ENCODE measurements at places on chromosomes 7 and 10.

DNA sequence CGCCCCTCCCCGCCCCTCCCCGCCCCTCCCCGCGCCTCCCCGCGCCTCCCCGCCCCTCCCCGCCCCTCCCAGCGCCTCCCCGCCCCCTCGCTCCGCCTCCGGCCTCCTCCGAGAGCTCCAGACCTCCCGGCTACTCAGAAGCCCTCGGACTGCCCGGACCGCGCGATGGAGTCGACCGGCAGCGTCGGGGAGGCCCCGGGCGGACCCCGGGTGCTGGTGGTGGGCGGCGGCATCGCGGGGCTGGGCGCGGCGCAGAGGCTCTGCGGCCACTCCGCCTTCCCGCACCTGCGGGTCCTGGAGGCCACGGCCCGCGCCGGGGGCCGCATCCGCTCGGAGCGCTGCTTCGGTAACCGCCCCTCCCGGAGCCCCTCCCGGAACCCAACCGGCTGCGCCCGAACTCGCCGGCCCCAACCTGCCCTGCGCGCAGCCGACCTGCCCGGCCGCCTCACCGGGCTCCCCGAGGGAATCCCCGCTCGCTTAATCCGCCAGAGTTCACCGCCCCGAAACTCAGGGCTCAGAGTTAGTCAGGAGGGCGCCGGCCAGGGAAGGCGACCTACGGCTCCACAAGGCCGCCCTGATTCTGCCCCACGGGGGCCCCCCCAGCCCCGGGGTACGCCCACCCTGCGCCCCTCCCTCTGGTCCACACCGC, at the start of gene PAOX:
Gene PAOX, plus strand, starts transcription at position 111 of the 649 bp plus-strand sequence. Its CDS starts 55 bp downstream, at position 166.
- no peak within 1 kb of the TSS for H3K27ac ChIP-seq
- DNase-seq, result peak; percentile 59
- peaks cover 6% of the 10 kb centered on the region for H3K4me1 ChIP-seq
- H3K27me3 ChIP-seq, result peaks cover 5% of the 10 kb centered on the region
- H3K36me3 ChIP-seq, result peaks cover 8% of the 10 kb centered on the region
- H3K4me3 ChIP-seq, result peak within 1 kb of the TSS; percentile 70

DNA sequence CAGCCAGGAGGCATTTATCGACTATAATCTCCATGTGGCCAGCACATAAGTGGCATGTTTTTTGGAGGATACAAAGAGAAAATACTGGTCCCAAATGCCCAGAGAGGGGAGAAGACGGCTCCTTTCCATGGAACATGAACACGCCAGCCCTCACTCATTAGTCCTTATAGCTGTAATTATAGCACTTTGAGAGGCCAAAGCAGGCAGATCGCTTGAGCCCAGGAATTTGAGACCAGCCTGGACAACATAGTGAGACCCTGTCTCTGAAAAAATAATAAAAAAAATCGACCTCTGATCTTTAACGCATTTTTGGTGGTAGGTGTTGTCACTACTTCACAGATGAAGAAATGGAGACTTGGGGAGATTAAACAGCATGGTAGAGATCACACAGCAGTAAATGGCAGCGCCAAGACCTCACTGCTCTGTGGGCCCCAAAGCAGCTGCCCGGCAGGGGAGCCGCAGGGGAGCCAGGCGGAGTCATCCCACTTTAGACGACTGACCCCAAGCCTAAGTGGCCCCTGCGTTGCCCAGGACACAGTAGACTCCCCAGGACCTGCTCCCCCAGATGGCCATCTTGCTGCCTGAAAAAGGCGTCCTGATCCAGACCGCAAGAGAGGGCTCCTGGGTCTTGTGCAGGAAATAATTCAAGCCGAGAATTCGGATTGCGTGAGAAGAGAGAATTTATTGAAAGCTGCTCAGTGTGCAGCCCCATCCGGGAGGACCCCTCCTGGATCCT, 21.2 kb upstream of the PRKAG2 start:
- DNase-seq, result no peak
- H3K27ac ChIP-seq, result no peak overlapping the region
- no peaks in the 10 kb centered on the region for H3K36me3 ChIP-seq
- no peaks in the 10 kb centered on the region for H3K4me1 ChIP-seq

DNA sequence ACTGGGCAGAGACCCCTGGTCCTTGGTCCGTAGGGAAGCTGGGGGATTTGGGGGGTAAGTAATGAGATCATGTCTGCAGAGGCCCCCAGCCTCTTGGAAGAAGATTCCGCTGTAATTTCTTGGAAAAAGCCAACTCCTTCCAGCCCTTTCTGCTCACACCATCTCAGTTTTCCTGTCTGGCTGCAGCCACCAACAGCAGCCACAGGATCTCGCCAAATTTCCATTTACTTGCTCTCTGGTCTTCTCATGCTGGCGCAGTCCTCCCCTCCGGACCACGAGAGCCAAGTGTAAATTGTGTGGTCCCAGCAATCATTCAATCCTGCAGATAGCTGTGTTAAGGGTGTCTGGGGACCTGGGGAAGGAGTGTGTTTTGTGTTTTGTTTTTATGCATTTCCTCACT, 49.6 kb downstream of the ASB13 start:
- no peaks in the 10 kb centered on the region for H3K4me1 ChIP-seq
- no peak overlapping the region for H3K27ac ChIP-seq
- no peaks in the 10 kb centered on the region for H3K36me3 ChIP-seq
- H3K27me3 ChIP-seq, result peaks cover 5% of the 10 kb centered on the region

DNA sequence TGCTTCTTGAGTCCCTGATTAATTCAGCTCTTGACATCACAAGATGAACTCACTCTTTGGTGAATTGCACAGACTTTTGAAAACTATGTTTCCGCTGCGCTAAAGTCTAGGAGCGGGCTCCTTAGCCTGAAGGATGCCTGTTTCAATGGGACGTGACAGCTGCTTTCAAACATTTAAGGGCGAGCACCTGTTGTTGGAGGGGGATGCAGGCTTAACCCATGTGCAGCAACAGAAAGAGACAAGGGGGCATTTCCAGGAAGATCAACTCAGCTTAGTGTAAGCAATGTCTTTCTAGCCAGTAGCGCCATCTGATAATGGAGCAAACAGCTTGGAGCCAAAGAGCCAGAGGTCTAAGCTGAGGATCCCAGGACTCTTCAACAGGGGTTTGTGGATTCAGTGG, 8.4 kb upstream of the PFKFB3 start:
- no peak for DNase-seq
- peaks cover 15% of the 10 kb centered on the region for H3K36me3 ChIP-seq
- H3K27me3 ChIP-seq, result no peaks in the 10 kb centered on the region
- no peak overlapping the region for H3K27ac ChIP-seq
- no peak overlapping the region for H3K4me3 ChIP-seq

- DNase-seq, result no peak
- no peak overlapping the region for H3K27ac ChIP-seq
- no peaks in the 10 kb centered on the region for H3K36me3 ChIP-seq
- peaks cover 19% of the 10 kb centered on the region for H3K27me3 ChIP-seq
Measured at GRCh38 chr7:22781230-22781711, 41.4 kb downstream of the TOMM7 start.

GRCh38 chr10:121684276-121684675, 86.0 kb upstream of the FGFR2 start:
- no peak for DNase-seq
- no peaks in the 10 kb centered on the region for H3K36me3 ChIP-seq
- no peaks in the 10 kb centered on the region for H3K27me3 ChIP-seq
- no peaks in the 10 kb centered on the region for H3K4me1 ChIP-seq

DNA sequence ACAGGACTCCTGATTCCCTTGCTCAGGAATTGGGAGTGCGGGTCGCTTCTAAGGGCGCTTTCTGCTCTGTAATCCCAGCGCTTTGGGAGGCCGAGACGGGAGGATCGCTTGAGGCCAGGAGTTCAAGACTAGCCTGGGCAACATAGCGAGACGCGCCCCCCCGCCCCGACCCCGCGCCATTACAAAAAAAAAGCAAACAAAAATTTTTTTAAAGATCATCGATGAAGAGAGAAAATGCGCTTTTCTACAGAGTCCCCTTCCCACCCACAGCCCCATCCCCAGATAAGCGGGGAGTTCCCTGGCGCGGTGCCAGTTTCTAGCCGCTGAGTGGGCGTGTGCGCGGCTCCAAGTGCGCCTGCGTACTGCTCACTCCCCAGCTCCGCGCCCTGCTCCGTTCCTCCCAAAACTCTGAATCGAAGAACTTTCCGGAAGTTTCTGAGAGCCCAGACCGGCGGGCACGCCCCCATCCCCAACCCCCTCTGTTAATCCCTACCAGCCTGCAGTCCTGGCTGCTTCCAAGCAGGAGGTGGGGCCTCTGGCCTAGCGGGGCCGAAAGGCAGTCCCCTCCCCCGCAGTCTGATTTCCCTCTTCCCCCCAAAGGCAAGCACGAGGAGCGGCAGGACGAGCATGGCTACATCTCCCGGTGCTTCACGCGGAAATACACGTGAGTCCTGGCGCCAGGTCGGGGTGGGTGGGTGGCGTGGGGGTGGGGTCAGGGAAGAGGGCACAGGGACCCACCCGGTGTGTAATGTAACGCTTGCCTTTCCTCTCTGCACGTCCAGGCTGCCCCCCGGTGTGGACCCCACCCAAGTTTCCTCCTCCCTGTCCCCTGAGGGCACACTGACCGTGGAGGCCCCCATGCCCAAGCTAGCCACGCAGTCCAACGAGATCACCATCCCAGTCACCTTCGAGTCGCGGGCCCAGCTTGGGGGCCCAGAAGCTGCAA, 1.0 kb downstream of the HSPB1 start:
- peak; percentile 67 for DNase-seq
- peaks cover 16% of the 10 kb centered on the region for H3K4me1 ChIP-seq
- peak overlapping the region; percentile 88 for H3K4me3 ChIP-seq
- H3K27me3 ChIP-seq, result peaks cover 3% of the 10 kb centered on the region
- peak overlapping the region; percentile 83 for H3K27ac ChIP-seq
- H3K36me3 ChIP-seq, result peaks cover 12% of the 10 kb centered on the region

DNA sequence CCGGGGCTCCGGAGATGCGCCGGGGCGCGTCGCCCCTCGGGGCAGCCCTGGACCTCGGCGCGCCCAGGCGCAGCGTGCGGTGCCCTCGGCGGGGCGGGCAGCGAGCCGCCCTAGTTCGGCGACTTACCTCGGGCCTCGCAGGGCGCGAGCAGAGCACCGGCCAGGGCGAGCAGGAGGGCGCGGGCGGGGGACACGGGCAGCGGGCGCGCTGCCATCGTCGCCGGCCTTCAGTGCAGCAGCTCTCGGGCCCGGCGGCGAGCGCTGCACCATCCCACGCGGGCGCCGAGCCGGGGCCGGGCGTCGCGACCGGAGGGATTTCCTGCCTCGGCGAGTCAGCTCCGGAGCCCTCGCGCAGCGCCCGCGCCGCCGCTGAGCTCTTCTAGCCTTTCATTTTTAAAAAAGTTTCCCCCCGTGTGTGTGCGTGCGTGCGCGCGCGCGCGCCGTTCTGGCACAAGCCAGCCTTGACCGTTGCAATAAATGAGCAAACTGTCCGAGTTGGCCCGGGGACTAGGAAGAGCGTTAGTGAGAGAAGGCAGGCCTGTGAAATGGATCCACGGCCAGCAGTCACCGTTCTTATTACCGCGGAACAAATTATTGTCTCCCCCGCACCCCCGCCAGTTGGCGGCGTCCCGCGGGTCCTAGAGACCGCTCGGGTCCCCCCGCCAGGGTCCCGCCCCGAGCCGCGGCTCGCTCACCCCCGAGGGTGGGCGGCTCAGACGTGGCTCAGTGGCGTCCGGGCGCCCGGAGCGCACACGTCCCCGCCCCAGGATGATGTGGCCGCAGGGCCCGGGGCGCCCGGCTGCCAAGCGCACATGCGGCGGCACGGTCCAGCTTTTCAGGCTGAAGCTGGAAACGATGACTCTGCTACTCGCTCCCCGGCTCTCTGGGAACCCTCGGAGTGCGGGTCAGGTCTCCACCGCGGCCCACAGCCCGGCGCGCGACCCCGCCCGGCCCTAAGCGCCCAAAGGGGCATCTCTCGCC, at the start of gene ADAM12:
Gene ADAM12, minus strand, starts transcription at position 547 of the 981 bp plus-strand sequence. Its CDS starts 332 bp downstream, at position 215.
- no peak within 1 kb of the TSS for H3K27ac ChIP-seq
- H3K27me3 ChIP-seq, result peaks cover 24% of the 10 kb centered on the region
- H3K36me3 ChIP-seq, result peaks cover 3% of the 10 kb centered on the region
- peak within 1 kb of the TSS; percentile 37 for H3K4me3 ChIP-seq

DNA sequence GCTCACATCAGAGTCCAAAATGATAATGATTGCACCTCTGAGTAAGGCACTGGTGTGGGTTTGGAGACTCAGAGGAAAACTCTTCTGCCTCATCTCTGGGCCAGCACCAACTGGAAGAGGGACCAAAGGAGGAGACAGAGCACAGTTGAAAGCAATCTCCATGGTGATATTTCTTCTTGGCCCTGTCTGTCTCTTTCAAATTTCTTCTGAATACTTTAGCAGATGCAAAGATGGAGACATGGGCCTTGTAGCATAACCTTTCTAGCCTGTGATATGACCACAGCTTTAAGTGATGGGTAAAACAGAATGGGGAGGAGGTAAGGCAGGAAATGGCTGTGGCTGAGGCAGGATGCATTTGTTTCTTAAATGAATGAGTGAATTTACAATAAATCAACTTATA, 12.2 kb upstream of the GIMAP7 start:
- peaks cover 56% of the 10 kb centered on the region for H3K36me3 ChIP-seq
- H3K4me1 ChIP-seq, result peaks cover 60% of the 10 kb centered on the region
- no peaks in the 10 kb centered on the region for H3K27me3 ChIP-seq
- peak; percentile 31 for DNase-seq

DNA sequence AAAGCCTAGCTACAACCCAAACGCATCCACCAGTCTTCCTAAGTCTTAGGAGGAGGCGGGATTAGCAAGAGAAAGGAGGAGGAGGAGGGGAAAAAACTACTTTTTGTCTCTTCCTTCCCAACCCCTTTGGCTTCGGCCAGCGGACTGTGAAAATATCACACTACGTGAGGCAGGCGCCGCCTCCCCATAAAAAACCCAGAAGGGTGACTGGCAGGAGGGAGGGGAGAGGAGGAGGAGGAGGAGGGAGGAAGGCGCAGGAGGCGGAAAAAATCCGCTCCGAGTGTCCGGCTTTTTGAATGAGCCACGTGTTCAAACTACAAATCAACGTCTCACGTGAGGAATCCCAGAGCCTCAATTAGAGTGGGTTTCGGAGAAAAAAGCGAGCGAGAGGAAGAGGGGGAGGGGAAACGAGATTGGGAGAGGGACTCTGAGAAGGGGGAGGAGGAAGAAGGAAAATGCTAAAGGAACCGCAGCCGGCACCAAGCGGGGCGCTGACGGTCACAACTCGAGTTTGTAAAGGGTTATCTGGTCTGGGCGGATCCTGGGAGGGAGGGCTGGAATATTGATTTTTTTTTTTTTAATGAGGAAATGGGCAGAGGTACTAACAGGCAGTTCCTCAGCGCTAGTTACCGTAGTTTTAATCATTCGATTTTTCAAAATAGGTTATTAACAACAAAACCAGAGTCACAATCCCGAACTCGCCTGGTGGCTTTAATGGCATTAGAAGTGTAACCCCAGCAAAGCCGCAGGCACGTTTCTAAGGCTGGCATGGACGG, at the start of gene IGF2BP3:
Gene IGF2BP3, minus strand, starts transcription at position 162 of the 776 bp plus-strand sequence. CDS start 381 bp downstream, outside the sequence.
- H3K27me3 ChIP-seq, result peaks cover 29% of the 10 kb centered on the region
- peaks cover 52% of the 10 kb centered on the region for H3K4me1 ChIP-seq
- peak within 1 kb of the TSS; percentile 95 for H3K4me3 ChIP-seq

- peaks cover 3% of the 10 kb centered on the region for H3K4me1 ChIP-seq
- H3K36me3 ChIP-seq, result no peaks in the 10 kb centered on the region
- H3K4me3 ChIP-seq, result no peak overlapping the region
- H3K27ac ChIP-seq, result no peak overlapping the region
- peaks cover 8% of the 10 kb centered on the region for H3K27me3 ChIP-seq
- no peak for DNase-seq
Measured at GRCh38 chr7:25562673-25563182, 334.4 kb upstream of the NPVF start.

- no peak overlapping the region for H3K4me3 ChIP-seq
- H3K4me1 ChIP-seq, result no peaks in the 10 kb centered on the region
- H3K36me3 ChIP-seq, result peaks cover 14% of the 10 kb centered on the region
- peaks cover 4% of the 10 kb centered on the region for H3K27me3 ChIP-seq
- H3K27ac ChIP-seq, result no peak overlapping the region
Measured at GRCh38 chr7:151376218-151376902, 33.5 kb downstream of the WDR86 start.
